ENCODE measurements at places on chromosomes 3 and 15.

- H3K36me3 ChIP-seq = no peaks in the 10 kb centered on the region
- peaks cover 29% of the 10 kb centered on the region for H3K4me1 ChIP-seq
- no peak overlapping the region for H3K4me3 ChIP-seq
- H3K27ac ChIP-seq = no peak overlapping the region
- no peak for DNase-seq
- no peaks in the 10 kb centered on the region for H3K27me3 ChIP-seq
Observed at GRCh38 chr15:90837094-90837493, 31.3 kb upstream of the FURIN start.

- H3K27ac ChIP-seq = no peak overlapping the region
- no peak overlapping the region for H3K4me3 ChIP-seq
- H3K27me3 ChIP-seq = no peaks in the 10 kb centered on the region
- no peaks in the 10 kb centered on the region for H3K4me1 ChIP-seq
- peaks cover 9% of the 10 kb centered on the region for H3K36me3 ChIP-seq
Observed at GRCh38 chr3:48776854-48777253, 59.8 kb upstream of the IP6K2 start.

DNA sequence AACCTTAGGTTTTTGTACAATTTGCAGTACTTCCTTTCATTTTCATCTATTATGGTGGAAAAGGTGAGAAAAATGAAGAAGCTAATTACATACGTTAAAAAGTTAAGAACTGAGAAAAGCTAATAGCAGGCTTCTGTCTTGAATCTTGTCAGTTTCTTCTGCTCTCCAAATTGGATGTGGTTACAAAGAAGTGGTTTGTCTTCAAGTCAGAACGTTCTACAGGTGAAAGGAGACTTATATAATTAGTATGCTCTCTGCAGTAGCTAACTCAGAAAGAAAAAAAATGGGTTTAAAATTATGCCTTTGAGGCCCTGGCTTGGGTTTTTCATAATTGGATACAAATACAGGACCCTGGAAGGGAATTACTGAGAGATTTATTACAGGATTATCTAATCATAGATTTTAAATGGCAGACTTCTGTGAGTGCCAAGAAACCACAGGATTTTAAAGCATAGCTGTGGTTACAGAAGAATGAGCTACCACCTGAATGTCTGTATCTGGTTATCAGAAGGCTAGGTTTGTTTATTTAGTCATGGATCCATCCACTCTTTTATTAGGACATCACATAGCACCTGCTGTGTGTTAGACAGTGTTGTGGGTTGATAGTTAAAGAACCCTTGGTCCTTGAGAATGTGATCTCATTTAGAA, 528.1 kb upstream of the MCTP2 start:
- no peak for DNase-seq
- no peak overlapping the region for H3K4me3 ChIP-seq
- no peak overlapping the region for H3K27ac ChIP-seq
- no peaks in the 10 kb centered on the region for H3K27me3 ChIP-seq

- no peaks in the 10 kb centered on the region for H3K27me3 ChIP-seq
- no peak overlapping the region for H3K4me3 ChIP-seq
- peak overlapping the region; percentile 85 for H3K27ac ChIP-seq
- no peak for DNase-seq
- peaks cover 12% of the 10 kb centered on the region for H3K36me3 ChIP-seq
Observed at GRCh38 chr15:68717951-68718350, 102.7 kb downstream of the ANP32A start.
